ENCODE measurements at places on chromosomes 6 and 20. TPM values are rescaled to one million over a fixed set of nuclear protein-coding genes. Genes with fewer than 3 reads are reported as not detected.

The DZANK1 gene
- polyA plus RNA-seq = 2.4 TPM

The SIRPB2 gene
- polyA plus RNA-seq = not detected

The TRIM31 gene
- polyA plus RNA-seq = not detected

The PRND gene
- polyA plus RNA-seq = 1.3 TPM

The GJA1 gene
- 2.6 TPM for polyA plus RNA-seq

The CAP2 gene
- polyA plus RNA-seq = 262 TPM

The ZBP1 gene
- polyA plus RNA-seq = not detected

The BCKDHB gene
- 37.4 TPM for polyA plus RNA-seq

The FAM184A gene
- polyA plus RNA-seq = 9.1 TPM

The ASIP gene
- 0.67 TPM for polyA plus RNA-seq

The SIGLEC1 gene
- polyA plus RNA-seq = not detected

The TGM3 gene
- 0.37 TPM for polyA plus RNA-seq

The NKAIN2 gene
- polyA plus RNA-seq = 0.25 TPM

The PHACTR1 gene
- polyA plus RNA-seq = 11.2 TPM

The FHL5 gene
- polyA plus RNA-seq = not detected

The CDYL gene
- polyA plus RNA-seq = 49.8 TPM

The MLIP gene
- 42.2 TPM for polyA plus RNA-seq

The HRH3 gene
- polyA plus RNA-seq = not detected

The BPIFA1 gene
- not detected for polyA plus RNA-seq

The CD109 gene
- 1.5 TPM for polyA plus RNA-seq

The AAR2 gene
- polyA plus RNA-seq = 42.2 TPM

The C20orf144 gene
- 1.4 TPM for polyA plus RNA-seq
